Panc1 (cell line): ENCODE measurements at places on chromosomes 4 and X.

GRCh38 chrX:130170752-130171445 is 863 bp upstream of the RAB33A start:
- peak overlapping the region; percentile 75 for H3K4me3 ChIP-seq
- no peaks in the 10 kb centered on the region for H3K36me3 ChIP-seq
- no peak for DNase-seq
- peaks cover 32% of the 10 kb centered on the region for H3K4me1 ChIP-seq
- H3K27me3 ChIP-seq, result no peaks in the 10 kb centered on the region

DNA sequence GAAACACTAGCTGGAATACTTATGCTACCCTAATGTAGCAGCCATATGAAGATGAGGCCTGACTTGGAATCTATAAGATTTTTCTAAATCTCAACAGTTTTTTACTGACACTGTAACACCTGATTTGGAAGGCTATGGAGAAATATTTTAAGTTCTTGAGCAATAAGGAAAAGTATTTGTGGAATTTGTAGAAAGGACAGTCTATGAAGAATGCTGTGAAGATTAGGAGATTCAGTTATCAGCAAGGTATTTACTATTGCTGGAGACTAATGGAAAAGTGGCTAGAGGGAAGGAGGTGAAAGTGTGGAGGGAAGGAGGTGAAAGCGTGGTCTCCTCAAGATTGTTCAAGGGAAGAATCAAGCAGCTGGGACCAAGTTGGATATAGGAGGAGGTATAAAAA is 190.0 kb upstream of the EMCN start:
- no peaks in the 10 kb centered on the region for H3K4me1 ChIP-seq
- no peaks in the 10 kb centered on the region for H3K36me3 ChIP-seq
- DNase-seq, result no peak
- H3K4me3 ChIP-seq, result no peak overlapping the region
- no peaks in the 10 kb centered on the region for H3K27me3 ChIP-seq
- no peak overlapping the region for H3K27ac ChIP-seq

- H3K27ac ChIP-seq, result no peak overlapping the region
- no peaks in the 10 kb centered on the region for H3K4me1 ChIP-seq
- no peaks in the 10 kb centered on the region; the same call in 1 of the 2 replicates for H3K36me3 ChIP-seq
These were observed 46.5 kb downstream of the SNX25 start for GRCh38 chr4:185255868-185256267.

DNA sequence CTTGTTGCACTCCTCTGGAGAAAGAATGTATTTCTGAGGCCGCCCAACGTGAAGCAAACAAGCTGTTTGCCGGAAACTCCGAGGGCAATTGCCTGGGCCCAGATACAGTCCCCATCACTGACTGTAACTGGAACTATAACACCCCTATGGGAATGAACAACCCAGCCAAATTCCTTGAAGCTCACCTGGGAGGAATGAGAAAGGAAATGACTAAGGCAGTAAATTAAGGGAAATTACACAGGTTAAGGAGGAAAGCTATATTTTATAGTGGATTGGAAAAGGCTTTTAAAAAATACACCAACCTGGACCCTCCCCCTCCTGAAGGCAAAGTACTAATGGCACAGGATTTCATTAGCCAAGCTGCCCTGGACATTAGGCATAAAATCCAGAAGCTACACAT is 11.7 kb upstream of the HERC5 start:
- no peaks in the 10 kb centered on the region for H3K4me1 ChIP-seq
- no peaks in the 10 kb centered on the region for H3K27me3 ChIP-seq
- H3K36me3 ChIP-seq, result no peaks in the 10 kb centered on the region
- no peak for DNase-seq
- H3K4me3 ChIP-seq, result no peak overlapping the region
